ENCODE measurements at places on chromosomes 3 and 15.
A peak's percentile ranks its signal among the peaks of the same experiment; 100 is the strongest.

DNA sequence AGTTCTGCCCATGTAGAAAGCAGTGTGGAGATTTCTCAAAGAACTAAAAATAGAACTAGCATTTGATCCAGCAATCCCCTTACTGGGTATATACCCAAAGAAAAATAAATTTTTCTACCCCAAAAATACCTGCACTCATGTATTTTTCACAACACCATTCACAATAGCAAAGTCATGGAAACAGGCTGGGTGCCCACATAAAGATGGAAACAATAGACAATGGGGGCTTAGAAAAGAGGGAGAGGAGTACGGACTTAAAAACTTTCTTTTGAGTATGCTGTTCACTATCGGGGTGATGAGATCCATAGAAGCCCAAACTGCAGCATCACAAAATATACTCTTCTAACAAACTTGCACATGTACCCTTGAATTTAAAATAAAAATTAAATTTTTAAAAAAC, 345.1 kb upstream of the CCDC54 start:
- DNase-seq: no peak

GRCh38 chr3:68135067-68135466, 480.7 kb upstream of the SUCLG2 start:
- DNase-seq: no peak

GRCh38 chr3:24388611-24389010, 106.0 kb downstream of the THRB start:
- no peak for DNase-seq

DNA sequence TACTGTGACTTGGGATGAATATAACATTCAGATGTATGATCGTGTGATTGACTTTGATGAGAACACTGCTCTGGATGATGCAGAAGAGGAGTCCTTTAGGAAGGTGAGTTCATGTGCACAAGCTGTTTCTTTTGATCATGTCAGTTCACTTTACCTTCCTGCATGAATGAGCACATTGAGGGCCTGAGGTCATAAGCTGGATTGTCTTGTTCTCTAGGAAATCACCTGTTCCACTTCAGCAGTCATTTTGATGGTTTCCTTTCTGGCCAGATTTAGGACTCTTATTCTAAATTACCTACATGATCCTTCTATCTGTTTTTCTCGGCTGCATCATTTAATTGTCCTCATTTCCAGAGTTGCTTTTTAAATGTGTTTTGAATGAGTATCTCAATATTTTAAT, 4.1 kb downstream of the RCN2 start:
- DNase-seq: no peak

GRCh38 chr3:146468671-146469149, 651 bp downstream of the PLSCR2 start:
- no peak for DNase-seq

- DNase-seq: no peak
Observed at GRCh38 chr3:115624029-115624741, 875 bp downstream of the GAP43 start.

DNA sequence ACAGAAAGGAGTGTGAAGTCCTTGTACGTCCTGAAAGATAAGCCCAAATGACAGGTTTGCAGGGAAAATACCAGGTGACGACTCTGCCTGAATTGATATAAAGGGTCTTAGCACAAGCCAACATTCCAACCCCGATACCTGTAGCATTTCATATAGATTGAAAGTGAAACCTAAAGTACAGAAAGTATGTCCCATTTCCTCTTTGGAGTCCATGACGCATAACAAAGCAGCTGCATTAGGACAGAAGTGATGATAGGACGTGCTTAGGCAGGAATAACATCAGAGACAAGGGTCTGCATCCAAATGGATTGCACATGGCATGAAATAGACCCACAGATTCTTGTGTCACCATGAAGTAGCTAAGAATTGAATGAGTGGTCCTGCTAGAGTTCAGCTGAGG, 187.0 kb upstream of the ROBO1 start:
- DNase-seq: no peak

DNA sequence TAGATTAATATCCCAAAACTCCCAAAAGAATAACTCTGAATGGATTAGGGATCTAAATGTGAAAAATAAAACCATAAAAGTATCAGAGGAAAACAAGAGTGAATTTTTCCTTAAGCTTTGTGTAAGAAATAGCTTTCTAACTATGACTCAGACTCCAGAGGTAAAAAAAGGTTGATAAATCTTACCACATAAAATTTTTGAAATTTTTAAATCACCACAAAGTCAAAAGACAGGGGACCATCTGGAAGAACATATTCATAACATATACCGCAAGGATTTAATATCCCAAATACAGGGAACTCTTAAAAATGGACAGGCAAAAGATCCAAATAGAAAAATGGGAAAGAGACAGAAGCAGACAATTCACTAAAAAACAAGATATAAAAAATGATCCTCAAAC, 145.0 kb downstream of the ARNT2 start:
- no peak for DNase-seq

DNA sequence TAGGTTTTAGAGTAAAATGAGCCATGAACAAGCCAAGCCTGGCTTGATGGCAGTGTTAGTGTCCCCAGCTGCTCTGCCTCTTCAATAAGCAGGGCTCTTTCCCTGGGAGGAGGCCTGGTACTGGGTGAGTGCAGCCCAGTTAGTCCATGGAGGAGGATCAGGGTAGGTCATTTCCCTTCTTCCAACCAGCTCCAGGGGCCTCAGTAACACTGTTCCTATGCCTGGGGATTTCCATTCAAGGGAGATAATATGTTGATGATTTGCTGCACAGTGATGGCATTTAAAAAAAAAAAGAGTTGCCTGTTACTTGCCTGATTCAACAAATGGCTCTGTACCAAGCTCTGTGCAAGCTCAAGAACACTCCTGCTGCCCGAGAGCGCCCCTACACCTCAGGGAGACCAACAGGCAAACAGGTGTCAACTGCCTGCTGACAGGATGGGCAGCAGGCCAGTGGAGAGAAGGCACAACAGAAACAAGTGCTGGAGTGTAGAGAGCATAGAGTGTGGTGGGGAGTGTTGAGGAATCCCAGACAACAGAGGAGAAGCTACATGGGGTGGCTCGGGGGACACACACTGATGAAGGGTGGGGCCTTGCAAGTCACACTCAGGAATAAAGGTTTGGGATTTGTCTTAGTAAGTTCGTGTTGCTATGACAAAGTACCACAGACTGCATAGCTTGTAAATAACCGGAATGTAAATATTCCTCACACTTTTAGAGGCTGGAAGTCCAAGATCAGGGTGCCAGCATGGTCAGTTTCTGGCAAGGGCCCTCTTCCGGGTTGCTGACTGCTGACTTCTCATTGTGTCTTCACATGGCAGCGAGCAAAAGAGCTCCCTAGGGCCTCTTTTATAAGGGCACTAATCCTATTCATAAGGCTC, 78.6 kb upstream of the PXYLP1 start:
- no peak for DNase-seq

- DNase-seq: no peak
Observed at GRCh38 chr15:93221759-93222158, 132.7 kb upstream of the RGMA start.

DNA sequence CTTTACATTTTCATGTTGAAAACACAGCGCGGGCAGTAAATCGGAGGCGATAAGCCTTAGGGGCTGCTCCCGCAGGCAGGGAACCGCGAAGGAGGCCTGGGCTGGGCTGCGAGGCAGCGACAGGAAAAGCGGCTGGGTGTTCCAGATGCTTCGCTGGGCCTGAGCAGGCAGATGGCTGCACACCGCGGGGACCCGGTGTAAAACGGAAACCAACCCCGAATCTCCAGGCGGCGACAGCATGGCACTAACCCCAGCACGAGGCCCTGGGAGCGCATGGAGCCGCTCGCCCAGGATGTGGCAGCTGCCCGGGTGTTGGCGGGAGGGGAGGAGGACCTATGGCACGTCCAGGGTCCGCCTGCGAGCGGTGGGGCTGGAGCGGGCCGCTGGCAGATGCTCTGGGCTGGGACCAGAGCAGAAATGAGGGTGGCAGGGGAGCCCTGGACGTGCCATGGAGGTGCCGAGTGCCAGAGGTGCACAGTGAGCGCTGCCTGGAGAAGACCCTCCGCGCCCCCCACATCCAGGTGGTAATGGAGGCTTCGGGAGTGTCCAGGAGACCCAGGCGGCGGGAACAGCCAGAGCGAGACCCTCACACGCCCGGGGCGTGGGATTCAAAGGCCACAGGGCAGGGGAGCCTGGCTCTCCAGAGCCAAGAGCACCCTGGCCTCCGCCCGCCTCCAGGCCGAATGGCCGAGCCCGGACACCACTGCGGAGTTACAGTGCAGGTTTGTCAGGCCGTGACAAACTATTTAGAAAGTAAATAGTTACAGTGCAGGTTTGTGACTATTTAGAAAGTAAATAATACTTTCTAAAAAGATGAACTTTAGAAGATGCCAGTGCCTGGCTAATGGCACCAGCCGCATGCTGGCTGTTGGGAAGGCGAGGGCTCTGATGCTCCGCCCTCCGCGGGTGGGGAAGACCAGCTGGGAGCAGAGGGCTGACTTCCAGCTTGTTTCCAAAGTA, 293.6 kb downstream of the OCA2 start:
- no peak for DNase-seq

GRCh38 chr3:26312816-26313215, 309.8 kb upstream of the LRRC3B start:
- DNase-seq: no peak

- DNase-seq: peak; percentile 34
Observed at GRCh38 chr15:98881526-98882520, 125.8 kb downstream of the PGPEP1L start.

DNA sequence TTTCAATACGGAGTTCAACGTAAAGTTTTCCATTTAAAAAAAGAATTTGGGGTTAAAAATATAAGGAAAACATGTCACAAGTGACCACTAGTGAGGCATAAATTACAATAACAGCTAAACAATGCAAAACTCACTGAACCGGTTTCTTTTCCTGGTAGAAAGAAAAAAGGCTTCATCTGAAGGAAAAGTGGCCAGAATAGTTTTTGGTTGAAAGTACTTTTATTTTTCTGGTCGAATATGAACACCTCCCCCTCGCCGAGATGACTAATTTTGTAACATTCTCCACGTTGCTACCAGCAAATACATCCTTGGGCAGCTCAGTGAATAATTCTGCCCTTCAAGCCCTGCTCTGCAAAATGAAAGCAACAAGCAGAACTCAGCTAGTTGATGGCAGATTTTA, 3.9 kb upstream of the SRGAP3 start:
- DNase-seq: no peak

DNA sequence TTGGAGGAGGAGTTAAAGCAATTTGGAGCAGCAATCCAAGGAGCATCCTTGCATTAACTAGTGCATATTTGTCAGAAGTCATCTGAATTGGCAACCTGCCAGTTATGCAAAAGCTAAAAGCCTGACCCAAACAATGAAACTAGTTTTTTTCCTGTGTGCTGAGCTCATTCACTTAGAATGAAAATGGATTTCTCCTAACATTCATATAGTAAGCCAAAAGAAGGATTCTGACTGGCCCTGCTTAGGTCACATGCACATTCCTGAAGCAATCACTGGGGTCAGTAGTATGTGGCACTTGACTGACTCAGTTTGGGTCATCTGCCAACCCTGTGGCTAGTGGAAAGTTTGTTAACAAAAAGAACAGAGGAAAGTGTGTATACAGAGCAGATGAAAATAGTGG, 30.5 kb downstream of the OXSM start:
- DNase-seq: no peak

DNA sequence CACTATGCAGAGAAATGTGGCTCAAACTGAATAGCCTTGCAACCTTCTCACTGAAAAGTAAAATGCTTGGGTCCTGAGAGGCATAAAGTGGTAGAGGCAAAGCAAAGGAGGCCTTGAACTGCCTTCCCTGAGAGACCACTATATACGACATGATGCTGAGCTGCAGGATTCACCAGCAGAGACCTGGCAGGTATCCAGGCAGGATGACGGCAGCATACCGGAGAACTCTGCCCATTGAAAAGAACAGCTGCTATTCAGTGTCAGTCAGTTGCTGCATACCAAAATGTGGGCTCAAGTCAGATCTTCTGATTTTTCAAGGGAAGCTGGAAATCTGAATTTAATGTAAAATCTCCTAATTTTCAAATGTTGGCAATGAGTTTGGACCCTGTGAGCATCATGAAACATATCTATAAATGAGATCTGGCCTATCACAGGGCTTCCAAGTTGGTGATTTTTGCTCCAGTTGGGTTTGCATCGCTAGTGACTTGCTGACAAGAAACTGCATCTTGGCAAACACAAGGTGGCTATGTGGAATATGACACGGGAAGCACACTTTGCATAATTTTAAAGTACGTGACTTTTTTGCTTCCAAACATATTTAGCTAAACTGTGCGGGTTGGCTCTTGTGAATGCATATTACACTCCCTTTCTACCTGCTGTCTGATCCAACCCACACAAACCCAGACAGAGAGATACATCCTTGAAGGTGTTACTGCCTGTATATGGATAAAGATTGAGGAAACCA, 529.0 kb downstream of the AGBL1 start:
- peak; percentile 22 for DNase-seq

DNA sequence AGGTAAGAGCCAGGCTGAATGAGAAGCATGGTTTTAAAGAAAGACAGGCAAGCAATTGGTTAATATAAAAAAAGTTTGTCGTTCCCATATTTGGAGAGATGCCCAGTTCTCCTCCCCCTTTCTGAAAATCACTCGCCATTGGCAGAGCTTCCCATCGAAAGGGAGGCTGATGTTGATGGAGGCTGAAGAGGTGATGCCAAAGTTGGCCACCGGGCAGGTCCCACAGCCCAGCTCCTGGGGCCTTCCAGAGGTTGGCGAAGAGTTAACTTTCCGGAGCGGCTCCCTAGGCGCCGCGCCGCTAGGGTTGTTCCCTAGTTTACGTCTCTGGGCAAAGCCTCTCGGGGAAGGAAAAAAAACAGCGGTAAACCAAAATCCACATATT, 793 bp downstream of the PCOLCE2 start:
- DNase-seq: peak; percentile 93

GRCh38 chr15:73072894-73073293, 20.6 kb downstream of the NEO1 start:
- no peak for DNase-seq

DNA sequence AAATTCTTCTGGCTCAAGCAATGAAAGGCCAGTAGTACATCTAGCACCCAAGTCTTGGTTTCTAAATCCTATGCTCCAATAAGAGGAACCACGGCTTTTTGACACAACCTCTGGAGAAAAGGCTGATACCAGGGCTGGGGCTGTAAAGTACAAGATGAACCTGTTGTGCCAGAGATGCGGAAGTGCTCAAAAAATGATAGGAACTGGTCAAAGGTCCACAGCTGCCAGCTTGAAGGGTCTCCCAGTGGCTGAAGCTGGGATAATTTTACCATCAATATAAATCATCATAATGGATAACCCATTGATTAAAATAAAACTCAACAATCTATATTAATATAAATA, 558 bp upstream of the NCEH1 start:
- no peak for DNase-seq

- DNase-seq: no peak
Observed at GRCh38 chr15:22806664-22807063, 20.2 kb downstream of the NIPA1 start.

GRCh38 chr3:73043414-73043813, 18.0 kb upstream of the EBLN2 start:
- DNase-seq: no peak

DNA sequence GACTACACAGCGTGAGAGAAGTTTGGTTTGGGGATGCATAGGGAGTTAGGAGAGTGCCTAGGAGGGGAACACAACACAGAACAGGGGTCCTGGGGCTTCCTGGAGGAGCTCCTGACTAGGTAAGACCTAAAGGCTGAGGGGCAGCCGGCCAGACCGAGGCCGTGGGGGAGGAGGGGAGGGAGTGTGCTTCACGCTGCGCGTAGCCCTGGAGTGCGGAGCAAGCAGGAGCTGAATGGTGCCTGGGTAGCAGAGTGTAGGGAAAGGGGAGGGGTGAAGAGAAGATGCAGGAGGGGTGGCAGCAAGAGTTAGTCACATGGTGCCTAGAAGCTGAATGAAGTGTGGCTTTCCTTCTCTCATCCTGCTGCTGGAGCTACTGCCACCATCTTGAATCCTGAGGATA, 32.4 kb upstream of the HHATL start:
- no peak for DNase-seq
